NCI-H2171 (cell line): ENCODE measurements at places on chromosomes 1 and 21.
A peak's percentile ranks its signal among the peaks of the same experiment; 100 is the strongest.

DNA sequence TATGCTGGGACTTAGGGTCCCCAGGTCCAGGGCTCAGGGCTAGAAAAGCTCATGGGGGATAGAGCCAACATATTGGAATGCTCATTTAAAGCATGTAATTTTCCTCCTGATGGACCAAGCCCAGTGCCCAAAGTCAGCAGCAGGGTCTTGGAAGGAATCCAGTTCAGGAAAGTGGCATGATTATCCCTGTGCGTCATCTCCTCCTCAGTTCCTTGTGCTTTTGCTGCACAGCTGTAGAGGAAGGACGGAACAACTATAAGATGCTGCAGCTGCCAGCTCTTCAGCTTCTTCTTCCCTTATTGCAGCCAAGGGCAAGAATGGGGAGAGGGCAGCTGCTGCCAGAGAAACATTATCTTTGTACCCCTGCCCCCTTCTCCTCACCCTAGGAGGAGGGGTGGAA, 58.4 kb downstream of the OVGP1 start:
- DNase-seq, result no peak

DNA sequence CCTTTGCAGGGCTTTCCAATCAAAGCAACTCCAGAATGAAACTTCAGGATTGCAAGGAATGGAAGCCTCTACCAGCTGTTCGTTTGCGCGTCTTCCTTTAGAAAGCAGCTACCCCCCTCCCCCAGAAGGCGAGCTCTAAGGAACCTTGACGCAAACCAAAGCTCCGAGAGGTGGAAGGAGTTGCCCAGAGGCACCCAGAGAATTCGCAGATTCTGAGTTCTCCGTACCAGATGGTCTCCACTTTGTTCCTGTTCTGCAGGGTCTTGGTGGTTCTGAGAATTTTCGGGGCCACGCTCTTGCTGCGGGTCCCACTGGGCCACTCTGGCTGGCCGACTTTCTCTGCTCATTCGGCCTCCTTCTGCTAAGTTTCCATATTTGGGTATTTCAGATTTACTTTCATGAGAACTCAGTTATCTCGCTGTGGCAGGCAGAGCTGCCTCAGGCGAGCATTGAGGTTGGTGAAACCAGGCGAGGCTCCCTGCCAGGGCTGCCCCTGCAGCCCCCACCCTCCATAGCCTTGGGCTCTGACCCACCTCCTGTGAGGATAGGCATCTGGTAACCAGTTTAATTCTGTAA, 801 bp downstream of the TRAF5 start:
- DNase-seq, result no peak

- DNase-seq, result no peak
Measured at GRCh38 chr1:16076031-16076864, 2.8 kb upstream of the FAM131C start.

DNA sequence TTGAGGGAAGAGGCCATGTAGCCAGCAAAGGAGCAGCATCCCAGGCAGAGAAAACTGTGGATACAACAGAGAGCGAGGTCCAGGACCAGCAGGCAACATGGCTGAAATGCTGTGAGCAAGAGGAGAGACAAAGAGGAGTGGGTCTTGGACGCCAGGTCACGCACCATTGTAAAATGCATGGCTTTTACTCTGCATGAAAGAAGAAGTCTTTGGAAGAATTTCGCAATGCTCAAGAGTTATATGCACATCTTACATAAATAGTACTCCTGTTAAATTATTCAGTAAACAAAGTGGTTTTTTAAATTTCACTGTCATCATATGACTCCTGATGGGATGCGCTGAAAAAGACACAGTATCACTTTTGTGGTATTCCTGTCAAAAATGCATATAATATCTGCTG, 3.5 kb downstream of the CD244 start:
- DNase-seq, result no peak

DNA sequence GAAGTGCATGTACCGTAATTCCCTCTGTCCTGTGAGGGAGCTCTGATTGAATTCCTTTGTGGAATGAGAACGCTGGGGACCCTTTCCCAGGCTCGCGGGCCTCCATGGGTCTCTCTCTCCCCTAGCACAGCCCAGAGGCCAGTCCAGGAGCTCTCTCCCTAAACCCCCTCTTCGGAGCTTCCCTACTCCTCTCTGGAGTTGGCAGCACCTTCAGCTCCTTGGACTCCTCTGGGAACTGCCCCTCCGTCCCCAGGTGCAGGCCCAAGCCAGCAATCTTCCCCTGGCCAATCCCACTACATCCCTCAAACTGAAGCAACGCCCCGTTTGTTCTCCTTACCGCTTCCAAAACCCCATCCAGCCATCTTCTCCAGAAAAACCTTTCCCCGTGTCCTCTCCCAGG, 10.5 kb upstream of the SYNC start:
- no peak for DNase-seq

DNA sequence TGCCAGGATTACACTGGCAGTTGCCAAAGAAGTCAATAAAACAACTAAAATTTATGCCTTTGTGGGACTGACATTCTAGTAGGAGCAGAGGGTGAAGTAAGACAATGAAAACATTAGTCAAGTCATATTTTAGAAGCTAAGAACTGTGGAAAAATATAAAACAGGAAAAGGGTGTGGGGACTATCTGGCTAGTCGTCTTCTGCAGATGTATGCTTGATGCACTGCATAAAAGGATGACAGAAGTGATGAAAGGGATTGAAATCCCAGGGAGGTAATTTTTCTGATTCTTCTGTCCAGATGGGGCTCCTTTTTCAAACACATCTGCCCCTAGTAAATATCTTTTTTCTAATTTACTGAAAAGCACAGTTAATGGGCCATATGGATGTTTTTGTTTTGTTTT, 706.3 kb downstream of the ADGRL2 start:
- DNase-seq, result peak; percentile 23

DNA sequence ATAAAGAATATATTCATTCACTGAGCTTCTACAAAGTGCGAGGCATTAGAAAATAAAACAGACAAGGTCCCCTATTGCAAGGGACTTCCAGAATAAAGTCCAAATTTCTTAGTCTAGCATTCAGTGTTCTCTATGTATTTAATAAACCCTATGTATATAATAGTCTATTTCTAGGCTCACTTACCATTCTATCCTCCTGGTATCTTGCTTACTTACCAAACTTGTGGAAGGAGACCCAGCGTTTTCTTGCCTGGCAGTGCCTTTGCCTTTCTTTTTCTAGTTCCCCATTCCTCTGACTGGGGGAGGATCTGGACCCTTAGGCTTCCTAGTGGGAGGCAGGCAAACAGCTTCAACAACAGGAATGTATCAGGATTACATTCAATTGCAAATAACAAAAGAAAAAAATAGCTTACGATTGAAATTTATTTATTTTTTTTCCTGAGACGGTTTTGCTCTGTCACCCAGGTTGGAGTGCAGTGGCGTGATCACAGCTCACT, 690 bp upstream of the RNF19B start:
- no peak for DNase-seq

- DNase-seq, result no peak
Measured at GRCh38 chr1:227604446-227604845, 41.1 kb downstream of the ZNF678 start.
